Fibroblast of lung (primary cell): ENCODE measurements at places on chromosomes 11 and 22. TPM values are rescaled to one million over a fixed set of nuclear protein-coding genes. Genes with fewer than 3 reads are reported as not detected.
A peak's percentile ranks its signal among the peaks of the same experiment; 100 is the strongest.

DNA sequence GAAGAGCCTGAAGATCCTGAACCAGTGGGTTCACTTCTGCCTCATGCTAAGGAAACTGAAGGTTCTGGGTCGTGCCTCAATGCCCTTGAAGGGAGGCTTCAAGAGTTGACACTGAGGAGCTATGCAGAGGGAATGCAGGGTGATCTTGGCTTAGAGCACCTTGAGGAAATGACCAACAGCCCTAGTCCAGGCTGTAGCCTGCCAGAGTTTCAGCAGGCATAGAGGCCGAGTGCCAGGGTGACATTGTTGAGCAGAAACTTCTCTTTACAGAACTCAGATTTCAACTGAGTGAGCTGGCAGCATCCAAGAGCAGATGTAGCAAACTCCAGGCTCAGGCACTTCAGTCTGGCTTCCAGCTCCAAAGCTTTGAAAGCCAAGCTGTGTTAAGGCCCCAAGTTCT is 23.1 kb upstream of the CAPRIN1 start:
- no peaks in the 10 kb centered on the region for H3K4me1 ChIP-seq
- no peaks in the 10 kb centered on the region for H3K36me3 ChIP-seq
- H3K27me3 ChIP-seq: no peaks in the 10 kb centered on the region
- H3K27ac ChIP-seq: no peak overlapping the region

The SPTBN2 gene
- 0.51 and 0.99 TPM in 2 replicates for total RNA-seq

DNA sequence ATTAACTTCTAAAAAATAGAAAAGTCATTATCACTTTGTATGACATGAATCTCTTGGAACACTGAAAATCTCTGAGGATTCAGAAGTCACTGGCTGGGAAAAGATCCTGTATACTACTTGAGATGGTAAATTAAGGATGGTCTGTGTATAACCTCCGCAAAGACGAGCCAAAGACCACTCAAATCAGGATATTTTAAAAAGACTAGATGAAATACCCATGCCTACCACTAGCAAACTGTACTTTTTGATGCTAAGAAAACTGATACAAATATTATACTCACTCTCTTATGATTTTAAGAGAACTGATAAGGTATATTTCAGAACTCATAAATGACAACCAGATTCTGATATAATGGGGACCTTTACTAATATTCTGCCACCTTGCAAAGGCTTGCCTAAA is 78.6 kb upstream of the APOA1 start:
- H3K27me3 ChIP-seq: no peaks in the 10 kb centered on the region
- no peak overlapping the region for H3K4me3 ChIP-seq
- H3K27ac ChIP-seq: no peak overlapping the region
- peaks cover 6% of the 10 kb centered on the region for H3K4me1 ChIP-seq
- no peaks in the 10 kb centered on the region for H3K36me3 ChIP-seq

The APOA5 gene
- total RNA-seq: not detected in 2 replicates

DNA sequence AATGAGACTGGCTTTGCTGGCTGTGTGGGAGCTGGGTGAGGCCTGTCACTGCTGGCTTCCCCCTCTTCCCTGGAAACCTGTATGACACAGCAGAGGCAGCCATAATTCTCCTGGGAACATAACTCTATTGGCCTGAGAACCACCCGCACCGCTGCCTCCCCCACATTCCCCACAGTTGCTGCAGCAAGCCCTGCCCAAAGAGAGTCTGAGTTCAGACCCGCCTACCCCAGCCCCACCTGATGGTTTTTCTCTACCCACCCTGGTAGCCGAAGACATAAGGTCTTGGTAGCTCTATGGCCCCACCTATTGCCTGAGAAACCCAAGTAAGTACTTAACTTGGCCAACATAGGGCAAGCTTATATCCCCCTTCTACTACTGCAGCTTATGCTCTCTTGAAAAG is 174.8 kb downstream of the C11orf91 start:
- no peaks in the 10 kb centered on the region for H3K36me3 ChIP-seq
- no peaks in the 10 kb centered on the region for H3K4me1 ChIP-seq
- no peak for DNase-seq
- no peaks in the 10 kb centered on the region for H3K27me3 ChIP-seq
- no peak overlapping the region for H3K4me3 ChIP-seq

- DNase-seq: no peak
- no peak overlapping the region for H3K27ac ChIP-seq
- no peak overlapping the region for H3K4me3 ChIP-seq
- no peaks in the 10 kb centered on the region for H3K27me3 ChIP-seq
- no peaks in the 10 kb centered on the region for H3K4me1 ChIP-seq
- no peaks in the 10 kb centered on the region for H3K36me3 ChIP-seq
These were observed 66.2 kb downstream of the GAS2 start for GRCh38 chr11:22732588-22732987.

- DNase-seq: no peak
- H3K36me3 ChIP-seq: no peaks in the 10 kb centered on the region
- no peak overlapping the region for H3K4me3 ChIP-seq
- H3K4me1 ChIP-seq: no peaks in the 10 kb centered on the region
- no peak overlapping the region for H3K27ac ChIP-seq
These were observed 5.6 kb downstream of the SCN2B start for GRCh38 chr11:118170882-118171268.

The SLN gene
- total RNA-seq: not detected in 2 replicates

- H3K4me3 ChIP-seq: no peak overlapping the region
- H3K27me3 ChIP-seq: no peaks in the 10 kb centered on the region
- no peak overlapping the region for H3K27ac ChIP-seq
- DNase-seq: no peak
- H3K4me1 ChIP-seq: peaks cover 6% of the 10 kb centered on the region
These were observed 55.1 kb downstream of the AMOTL1 start for GRCh38 chr11:94823102-94823732.

The SLC1A2 gene
- total RNA-seq: 2.1 and 7.6 TPM in 2 replicates

The GTPBP1 gene
- total RNA-seq: 18.0 and 23.1 TPM in 2 replicates

The C11orf91 gene
- not detected in 2 replicates for total RNA-seq

DNA sequence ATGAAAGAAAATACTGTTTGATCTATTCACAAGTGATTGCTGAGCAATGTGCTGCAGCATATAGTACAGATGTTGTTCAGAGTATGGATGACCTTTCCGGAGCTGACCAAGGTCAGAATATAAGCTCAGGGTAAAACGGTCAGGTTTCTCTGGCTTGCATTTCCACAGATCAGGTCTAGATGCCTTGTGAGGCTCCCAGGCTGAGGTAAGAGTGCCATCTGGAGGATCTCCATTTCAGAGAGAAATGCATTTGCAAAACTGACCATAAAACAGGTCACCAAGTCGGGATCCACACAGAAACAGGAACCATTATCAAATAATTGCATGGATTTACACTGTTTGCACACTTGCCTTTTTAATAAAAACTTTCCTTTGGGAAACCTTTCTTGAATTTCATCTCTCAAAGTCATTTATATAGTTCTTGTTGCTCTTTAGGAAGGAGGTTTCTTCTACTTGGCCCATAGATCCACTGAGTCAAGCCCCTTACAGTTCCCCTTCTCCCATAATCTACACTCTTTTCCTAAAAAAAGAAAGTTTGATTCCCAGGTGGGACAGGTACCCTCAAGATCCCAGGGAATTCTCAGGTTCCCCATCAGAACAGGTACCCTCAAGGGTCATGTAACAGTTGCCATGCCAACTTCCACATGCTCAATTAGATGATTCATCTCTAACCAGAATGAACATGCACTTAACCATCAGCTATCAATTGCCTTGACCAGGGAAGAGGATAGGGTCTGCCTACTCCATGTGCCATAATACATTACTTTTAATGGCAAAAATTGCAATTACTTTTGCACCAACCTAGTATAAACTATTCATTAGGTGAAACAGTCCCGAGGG is 25.0 kb upstream of the TMPRSS5 start:
- no peak overlapping the region for H3K4me3 ChIP-seq
- no peak overlapping the region for H3K27ac ChIP-seq
- DNase-seq: peak; percentile 63
- no peaks in the 10 kb centered on the region for H3K36me3 ChIP-seq
- H3K4me1 ChIP-seq: no peaks in the 10 kb centered on the region
- H3K27me3 ChIP-seq: no peaks in the 10 kb centered on the region

The CYB5R2 gene
- total RNA-seq: 16.2 and 17.2 TPM in 2 replicates

- no peaks in the 10 kb centered on the region for H3K4me1 ChIP-seq
- H3K4me3 ChIP-seq: no peak within 1 kb of the TSS
- no peak within 1 kb of the TSS for H3K27ac ChIP-seq
These were observed at the start of gene B3GAT1 for GRCh38 chr11:134412203-134413042. B3GAT1 (minus strand) TSS chr11:134412242; CDS start chr11:134387659, 24,583 bp downstream.

DNA sequence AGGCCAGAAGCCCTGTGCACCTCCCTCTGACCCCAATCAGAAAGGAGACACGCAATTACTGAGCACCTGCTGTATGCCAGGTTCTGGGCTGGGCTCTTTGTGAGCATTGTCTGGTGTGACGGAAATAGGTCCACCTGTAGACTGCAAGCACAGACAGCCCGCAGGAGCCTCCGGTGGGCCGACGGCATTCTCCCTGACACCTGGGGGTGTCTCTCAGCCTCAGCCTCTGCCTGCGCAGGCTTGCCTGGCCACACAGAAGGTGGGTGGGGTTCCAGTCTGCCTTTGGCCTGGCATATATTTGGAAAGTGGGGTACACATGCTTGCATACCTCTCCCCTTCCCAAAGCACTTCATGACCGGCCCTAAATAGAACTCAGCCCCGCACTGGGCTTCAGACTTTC is 129.3 kb downstream of the BUD13 start:
- no peak overlapping the region for H3K4me3 ChIP-seq
- H3K4me1 ChIP-seq: no peaks in the 10 kb centered on the region
- H3K27me3 ChIP-seq: no peaks in the 10 kb centered on the region
- DNase-seq: no peak
- H3K36me3 ChIP-seq: no peaks in the 10 kb centered on the region

DNA sequence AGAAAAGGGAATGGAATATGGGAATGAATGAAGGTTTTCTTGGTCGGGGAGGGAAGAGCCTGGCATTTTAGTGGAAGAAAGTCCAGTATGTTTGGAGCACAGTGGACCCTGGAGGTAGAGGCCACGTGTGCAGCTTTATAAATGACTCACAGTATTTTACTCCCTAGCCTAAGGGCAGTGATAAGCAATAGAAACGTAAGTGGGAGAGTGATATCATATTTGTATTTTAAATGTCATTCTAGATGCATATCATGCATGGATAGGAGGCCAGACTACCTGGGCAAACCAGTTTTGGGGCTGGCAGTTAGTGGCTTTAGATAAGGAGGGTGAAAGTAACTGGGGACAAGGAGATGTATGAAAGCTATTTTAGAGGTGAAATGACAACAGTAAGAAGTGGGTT is 174.1 kb downstream of the ARHGAP42 start:
- H3K27me3 ChIP-seq: no peaks in the 10 kb centered on the region
- no peak for DNase-seq
- H3K36me3 ChIP-seq: no peaks in the 10 kb centered on the region
- no peaks in the 10 kb centered on the region for H3K4me1 ChIP-seq

- H3K4me1 ChIP-seq: no peaks in the 10 kb centered on the region
- no peaks in the 10 kb centered on the region for H3K36me3 ChIP-seq
- no peaks in the 10 kb centered on the region for H3K27me3 ChIP-seq
- DNase-seq: no peak
These were observed 17.9 kb downstream of the RFPL1 start for GRCh38 chr22:29456211-29456671.

DNA sequence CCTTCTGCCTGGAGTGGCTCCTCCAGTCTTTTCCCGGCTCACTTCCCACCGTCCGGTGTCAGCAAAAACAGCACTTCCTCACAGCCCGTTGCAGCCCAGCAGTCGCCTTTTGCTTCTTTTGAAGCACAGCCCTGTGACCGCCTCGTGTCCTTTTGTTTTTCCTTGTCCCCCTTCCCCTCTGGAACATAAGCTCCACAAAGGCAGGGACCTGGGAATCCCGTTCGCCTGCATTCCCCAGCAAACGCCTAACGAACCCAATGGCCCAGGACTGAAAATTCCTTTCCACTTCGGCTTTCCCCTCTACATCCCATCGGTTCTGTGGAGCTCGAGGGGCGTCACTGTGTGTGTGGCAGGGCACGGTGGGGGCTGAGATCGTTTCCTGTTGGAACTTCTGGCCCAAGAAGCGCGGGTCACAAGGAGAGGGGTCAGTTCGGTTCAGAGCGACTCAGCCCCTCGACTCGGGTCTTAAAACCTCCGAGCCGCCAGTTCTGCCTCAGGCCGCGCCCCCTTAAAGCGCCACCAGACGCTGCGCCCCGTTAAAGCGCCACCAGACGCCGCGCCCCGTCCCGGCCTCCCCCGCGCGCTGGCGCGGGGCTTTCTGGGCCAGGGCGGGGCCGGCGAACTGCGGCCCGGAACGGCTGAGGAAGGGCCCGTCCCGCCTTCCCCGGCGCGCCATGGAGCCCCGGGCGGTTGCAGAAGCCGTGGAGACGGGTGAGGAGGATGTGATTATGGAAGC is 841 bp downstream of the RIC8A start:
- no peaks in the 10 kb centered on the region for H3K27me3 ChIP-seq
- peaks cover 46% of the 10 kb centered on the region for H3K36me3 ChIP-seq
- DNase-seq: peak; percentile 64
- H3K4me1 ChIP-seq: peaks cover 25% of the 10 kb centered on the region
- H3K27ac ChIP-seq: peak overlapping the region; percentile 96
- peak overlapping the region; percentile 88 for H3K4me3 ChIP-seq

GRCh38 chr22:29457730-29458129 is 19.3 kb downstream of the RFPL1 start:
- H3K36me3 ChIP-seq: no peaks in the 10 kb centered on the region
- H3K4me1 ChIP-seq: no peaks in the 10 kb centered on the region
- H3K4me3 ChIP-seq: no peak overlapping the region
- H3K27me3 ChIP-seq: no peaks in the 10 kb centered on the region
- H3K27ac ChIP-seq: no peak overlapping the region

DNA sequence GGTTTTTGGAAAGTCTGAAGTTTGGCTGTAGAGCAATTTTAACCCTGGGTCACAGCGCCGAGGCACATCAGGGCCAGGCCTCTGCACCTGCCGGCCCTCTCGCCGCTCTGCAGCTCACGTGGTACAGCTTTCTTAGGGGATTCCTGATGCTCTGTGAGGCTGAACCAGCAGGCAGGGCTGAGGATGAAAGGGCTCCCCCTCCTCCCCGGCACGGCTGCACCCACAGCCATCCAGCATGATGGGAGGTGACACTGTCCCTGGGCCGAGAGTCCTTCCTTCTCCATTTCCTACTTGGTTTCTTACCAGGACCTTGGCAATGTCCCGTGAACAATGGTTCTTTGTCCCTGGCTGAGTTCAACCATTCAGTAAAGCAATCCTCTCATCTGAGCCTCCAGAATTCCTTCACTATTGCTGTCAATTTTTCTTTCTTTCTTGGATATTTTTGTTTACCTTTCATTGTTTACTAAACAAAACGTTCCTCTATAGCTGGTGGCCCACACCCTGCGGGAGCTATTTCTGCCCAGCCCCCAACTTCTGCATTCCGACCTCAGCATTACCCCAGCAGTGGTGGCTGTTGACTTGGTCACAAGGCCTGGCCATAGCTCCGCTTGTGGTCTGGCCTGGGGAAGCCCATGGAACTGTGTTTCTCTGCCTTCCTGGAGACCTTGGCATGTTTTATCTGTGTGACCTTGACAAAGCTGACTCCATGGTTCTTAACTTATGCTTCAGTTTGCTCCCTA is 172.8 kb upstream of the B3GAT1 start:
- H3K27ac ChIP-seq: no peak overlapping the region
- no peak for DNase-seq
- no peaks in the 10 kb centered on the region for H3K36me3 ChIP-seq
- H3K27me3 ChIP-seq: no peaks in the 10 kb centered on the region

The CABP7 gene
- total RNA-seq: not detected in 2 replicates

- H3K36me3 ChIP-seq: no peaks in the 10 kb centered on the region
- H3K27ac ChIP-seq: no peak overlapping the region
- no peak overlapping the region for H3K4me3 ChIP-seq
- no peak for DNase-seq
- no peaks in the 10 kb centered on the region for H3K4me1 ChIP-seq
- H3K27me3 ChIP-seq: no peaks in the 10 kb centered on the region
These were observed 173.7 kb downstream of the CEP164 start for GRCh38 chr11:117501237-117501898.

- no peaks in the 10 kb centered on the region for H3K4me1 ChIP-seq
- DNase-seq: peak; percentile 11
- H3K36me3 ChIP-seq: no peaks in the 10 kb centered on the region
- peak overlapping the region; percentile 30 for H3K4me3 ChIP-seq
These were observed 125.7 kb upstream of the C11orf58 start for GRCh38 chr11:16612566-16613261.
